CD8-positive, alpha-beta memory T cell (primary cell): ENCODE measurements at places on chromosomes 7 and 10.
A peak's percentile ranks its signal among the peaks of the same experiment; 100 is the strongest.

DNA sequence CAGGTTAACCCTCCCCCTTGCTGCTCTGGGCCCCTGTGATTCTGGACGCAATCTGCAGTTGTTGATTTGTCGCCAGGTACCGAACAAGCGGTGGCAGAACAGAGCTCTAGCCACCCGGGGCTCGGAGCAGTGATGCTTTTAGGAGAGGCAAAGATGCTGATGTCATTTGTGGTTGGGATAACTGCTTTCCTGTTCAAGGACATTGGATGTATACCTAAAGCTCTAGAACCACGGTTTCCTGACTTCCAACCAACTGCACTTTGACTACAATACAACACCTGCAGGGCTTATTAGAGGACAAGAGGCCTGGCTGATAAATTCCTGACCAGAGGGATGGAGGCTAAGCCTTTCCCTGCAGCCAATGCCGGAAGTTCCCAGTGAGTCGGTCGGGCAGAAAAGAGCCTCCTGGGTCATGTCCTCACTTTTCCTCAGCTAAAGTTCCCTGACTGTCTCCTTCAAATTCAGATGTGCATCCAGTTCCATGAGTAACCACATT lies 6.5 kb upstream of the RBM20 start:
- no peak for DNase-seq

DNA sequence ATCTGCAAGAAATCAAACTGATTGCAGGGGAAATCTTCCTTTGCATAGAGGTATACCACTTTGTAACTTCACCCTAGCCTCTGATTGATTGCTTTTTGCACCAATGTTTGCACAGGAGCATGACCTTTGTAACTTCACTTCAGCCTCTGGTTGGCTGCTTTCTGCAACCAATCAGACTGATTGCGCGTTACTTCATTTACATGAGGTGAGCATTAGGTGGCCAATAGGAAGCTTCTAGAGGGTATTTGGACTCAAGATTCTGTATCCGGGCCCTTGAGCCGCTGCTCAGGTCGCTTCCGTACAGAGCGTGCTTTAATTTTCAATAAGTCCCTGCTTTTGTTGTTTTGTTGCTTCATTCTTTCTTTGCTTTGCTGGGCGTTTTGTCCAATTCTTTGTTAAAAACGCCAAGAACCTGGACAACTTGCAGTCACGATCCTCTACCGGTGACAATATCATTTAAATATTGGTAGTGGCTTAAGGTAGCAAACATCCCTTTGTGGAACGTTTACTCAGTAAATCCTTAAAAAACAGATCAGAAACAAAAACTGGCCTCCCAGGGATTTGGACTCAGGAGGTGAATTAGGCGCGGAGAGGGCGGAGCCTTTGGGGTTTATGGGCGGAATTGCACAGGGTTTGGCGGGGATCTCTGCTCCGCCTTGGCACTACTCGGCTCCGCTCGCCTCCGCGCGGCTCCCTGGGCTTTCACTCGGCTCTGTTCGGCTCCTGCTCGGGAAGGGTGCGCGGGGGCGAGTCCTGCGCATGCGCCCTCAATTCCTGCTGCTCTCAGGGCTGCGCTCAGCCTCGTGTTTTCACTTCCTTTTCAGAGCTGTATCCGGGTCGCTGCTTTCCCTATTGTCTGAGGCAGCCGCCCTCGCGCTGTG lies at the start of gene PHF14:
Gene PHF14, plus strand, starts transcription at position 812 of the 881 bp plus-strand sequence. CDS start 452 bp downstream, outside the sequence.
- DNase-seq: peak; percentile 95

- no peak for DNase-seq
Observed at GRCh38 chr7:867406-868188, 8.8 kb upstream of the GET4 start.

DNA sequence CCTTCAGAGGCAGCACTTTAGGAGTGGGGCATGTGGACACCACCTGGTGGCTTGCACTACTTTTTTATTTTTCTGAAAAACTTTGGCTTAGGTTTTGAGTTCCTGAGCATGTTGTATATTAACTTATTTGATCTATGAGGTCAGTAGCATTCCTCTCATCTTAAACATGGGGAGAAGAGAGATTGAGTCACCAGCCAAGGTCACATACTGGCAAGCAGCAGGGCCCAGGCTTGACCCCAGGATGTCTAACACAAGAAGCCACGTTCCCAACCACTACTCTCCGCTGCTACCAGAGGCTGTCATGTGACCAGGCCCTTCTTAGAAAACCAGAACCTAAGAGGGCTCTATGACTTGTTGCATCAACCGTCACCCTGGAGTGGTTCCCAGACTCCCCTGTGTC lies 210.3 kb upstream of the GPR26 start:
- no peak for DNase-seq

- no peak for DNase-seq
Observed at GRCh38 chr10:16437540-16437894, 707 bp downstream of the PTER start.

- DNase-seq: no peak
Observed at GRCh38 chr10:111522551-111522950, 445.7 kb downstream of the ADRA2A start.

GRCh38 chr10:103727991-103728689 lies 127.2 kb downstream of the SH3PXD2A start:
- DNase-seq: no peak

- no peak for DNase-seq
Observed at GRCh38 chr10:126218174-126218573, 170.1 kb downstream of the ADAM12 start.

GRCh38 chr10:7354330-7355047 lies 56.3 kb downstream of the SFMBT2 start:
- no peak for DNase-seq

GRCh38 chr7:48144291-48144768 lies 26.9 kb upstream of the ABCA13 start:
- DNase-seq: no peak

DNA sequence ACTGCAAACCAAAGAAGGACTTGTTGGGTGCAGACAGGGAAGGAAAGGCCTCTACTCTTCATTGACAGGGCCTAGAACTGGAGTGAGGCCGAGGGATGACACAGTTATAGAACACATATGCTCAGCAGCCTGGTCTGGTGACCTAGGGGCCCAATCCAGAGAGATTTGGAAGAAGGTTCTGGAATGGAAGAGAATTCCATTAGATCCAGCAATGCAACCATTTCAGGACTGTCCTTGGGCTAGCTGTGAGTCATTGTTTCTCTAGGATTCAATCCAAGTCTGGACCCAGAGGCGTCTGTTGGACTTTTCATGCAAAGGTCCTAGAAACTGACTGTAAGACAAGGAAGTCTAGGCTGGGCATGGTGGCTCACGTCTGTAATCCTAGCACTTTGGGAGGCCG lies 59.2 kb downstream of the WIPF3 start:
- DNase-seq: no peak

DNA sequence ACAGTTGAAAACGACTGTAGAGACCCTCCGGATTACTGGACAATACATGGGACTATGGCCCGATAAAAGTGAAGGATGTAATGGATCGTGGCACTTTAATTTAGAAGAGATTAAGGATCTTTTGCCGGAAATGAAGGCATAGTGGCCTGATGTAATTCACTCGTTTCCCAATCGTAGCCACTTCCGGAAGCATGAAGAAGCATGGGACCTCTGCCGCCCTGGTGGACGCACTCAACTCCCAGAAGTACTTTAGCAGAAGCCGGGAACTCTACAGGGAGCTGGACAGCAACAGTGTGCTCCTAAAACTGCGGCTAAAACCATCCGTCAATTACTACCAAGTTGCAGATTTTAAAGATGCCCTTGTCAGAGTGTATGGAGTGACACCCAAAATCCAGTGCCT lies 59.6 kb upstream of the NUPR2 start:
- DNase-seq: no peak

- DNase-seq: no peak
Observed at GRCh38 chr7:76356823-76357222, 2.0 kb downstream of the YWHAG start.

- DNase-seq: no peak
Observed at GRCh38 chr10:92342796-92343195, 51.8 kb downstream of the MARCHF5 start.

GRCh38 chr7:73526896-73527821 lies 5.1 kb upstream of the BAZ1B start:
- DNase-seq: no peak

- no peak for DNase-seq
Observed at GRCh38 chr7:139108266-139109187, 993 bp downstream of the ZC3HAV1 start.

DNA sequence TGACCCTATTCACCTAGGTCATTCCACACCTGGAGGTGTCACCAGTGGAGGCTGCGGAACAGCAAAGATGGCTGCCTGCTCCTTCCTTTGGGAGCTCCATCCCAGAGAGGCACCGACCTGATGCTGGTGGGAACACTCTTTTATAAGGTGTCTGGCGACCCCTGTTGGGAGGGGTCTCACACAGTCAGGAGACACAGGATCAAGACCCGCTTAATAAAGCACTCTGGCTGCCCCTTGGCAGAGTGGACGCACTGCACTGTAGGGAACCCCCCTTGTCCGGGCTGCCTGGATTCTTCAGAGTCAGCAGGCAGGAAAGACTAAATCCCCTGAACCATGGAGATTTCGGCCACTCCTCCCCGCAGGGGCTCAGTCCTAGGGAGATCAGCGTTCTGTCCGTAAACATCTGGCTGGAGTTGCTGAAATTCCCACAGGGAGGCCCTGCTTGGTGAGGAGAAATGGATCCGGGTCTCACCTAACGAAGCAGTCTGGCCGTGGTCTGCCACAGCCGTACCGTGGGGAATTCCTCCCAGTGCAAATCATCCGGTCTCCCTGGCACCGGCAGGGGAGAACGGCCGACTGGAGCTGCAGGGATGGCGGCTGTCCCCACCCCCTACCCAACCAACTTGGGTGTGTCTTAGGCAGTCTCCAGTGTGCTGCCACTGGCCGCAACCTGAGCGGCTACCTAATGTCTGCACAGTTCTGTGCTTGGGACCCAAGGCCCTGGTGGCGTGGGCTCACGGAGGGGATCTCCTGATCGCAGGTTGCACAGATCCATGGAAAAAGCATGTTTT lies 66.1 kb downstream of the LSMEM1 start:
- no peak for DNase-seq

DNA sequence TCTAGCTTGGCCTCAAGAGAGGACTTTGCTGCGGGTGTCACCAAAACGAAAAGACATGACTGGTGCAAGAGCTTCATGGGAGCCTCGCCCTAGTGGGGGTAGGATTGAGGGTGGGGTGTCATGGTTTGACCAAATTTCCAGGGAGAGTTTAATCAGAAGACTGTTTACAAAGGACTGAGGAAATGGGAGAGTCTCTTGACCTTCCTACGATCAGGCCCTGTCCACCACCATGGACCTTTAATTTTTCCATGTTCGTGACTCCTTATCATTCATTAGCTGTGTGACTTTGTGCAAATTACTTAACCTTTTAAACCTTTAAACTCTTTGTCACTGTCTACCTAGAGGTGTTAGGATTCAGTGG lies 23.0 kb downstream of the AKR1E2 start:
- no peak for DNase-seq

- no peak for DNase-seq
Observed at GRCh38 chr7:1989049-1989860, 243.5 kb downstream of the MAD1L1 start.

- DNase-seq: no peak
Observed at GRCh38 chr7:100891568-100892247, 2.2 kb upstream of the UFSP1 start.

DNA sequence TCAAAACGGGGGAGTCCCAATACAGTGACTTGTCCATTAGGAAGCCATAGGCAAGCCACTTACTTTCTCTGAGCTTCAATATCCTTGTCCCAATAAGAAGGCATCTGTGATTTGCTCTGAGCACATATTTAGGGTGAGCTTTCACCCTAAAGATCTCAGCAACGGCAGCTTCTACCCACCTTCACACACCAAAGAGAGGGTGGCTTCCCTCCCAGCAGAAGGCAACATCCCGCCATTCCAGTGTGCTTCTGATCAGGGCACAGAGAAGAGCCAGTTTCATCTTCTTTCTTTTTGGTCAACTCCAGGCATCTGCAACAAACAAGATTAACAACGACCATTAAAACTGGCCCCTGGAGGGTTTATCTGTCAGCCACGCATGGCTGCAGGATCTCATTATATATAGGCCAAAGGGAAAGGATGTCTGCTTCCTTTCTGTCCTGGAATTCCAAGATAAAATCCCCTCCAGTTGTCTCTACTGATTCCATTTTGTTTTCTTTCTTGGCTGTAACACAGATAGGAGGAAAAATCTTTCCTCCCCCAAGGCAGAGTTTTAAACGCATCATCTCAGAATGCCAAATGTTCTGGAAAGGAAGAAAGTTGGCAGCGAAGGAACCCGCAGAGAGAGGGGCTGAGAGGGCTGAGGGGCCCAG lies 491 bp upstream of the SH2D4B start:
- no peak for DNase-seq

GRCh38 chr10:98790817-98791216 lies 344.1 kb upstream of the HPS1 start:
- DNase-seq: no peak

DNA sequence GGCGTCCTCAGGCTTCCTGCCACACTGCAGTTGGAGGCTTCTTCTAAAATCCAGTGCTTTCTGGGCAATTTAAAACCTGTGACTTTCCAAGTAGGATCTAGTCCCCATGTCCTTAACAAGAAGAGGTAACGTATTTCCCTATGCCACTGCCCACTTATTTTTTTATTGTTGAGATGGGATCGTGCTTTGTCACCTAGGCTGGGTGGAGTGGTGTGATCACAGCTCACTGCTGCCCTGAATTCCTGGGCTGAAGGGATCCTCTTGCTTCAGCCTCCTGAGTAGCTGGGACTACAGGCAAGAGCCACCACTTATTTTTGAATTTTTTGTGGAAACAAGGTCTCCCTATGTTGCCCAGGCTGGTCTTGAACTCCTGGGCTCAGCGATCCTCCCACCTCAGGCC lies 63.4 kb downstream of the DAGLB start:
- DNase-seq: no peak

- no peak for DNase-seq
Observed at GRCh38 chr10:51244309-51244708, 170.0 kb downstream of the PRKG1 start.

GRCh38 chr7:28013019-28013418 lies 167.6 kb downstream of the JAZF1 start:
- no peak for DNase-seq

DNA sequence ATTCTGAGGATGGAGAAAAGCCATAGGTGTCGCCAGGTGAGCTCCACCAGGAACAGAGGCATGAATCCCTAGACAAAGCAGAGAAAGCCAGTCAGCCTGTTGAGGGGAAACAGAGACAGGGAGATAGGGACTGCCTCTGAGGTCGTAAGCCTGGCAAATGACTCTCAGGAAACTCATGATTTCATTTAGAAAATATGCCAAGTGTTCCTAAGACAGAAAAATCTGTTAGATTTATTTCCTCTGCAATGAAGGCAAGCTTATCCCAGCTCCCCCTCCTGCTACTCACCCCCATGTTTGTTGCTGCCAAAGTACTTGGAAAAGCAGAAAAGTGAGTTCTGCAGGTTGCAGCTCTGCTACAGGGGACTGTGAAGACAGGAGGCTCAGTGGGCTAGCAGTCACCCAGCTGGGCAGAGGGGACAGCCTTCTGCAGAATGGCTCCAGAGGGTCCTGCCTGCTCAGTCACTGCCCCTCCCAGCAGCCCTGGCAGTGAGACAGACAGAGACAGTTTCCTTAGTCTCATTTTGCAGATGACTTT lies 184.3 kb downstream of the ADRA2A start:
- no peak for DNase-seq

- no peak for DNase-seq
Observed at GRCh38 chr7:35839860-35840854, 39.3 kb downstream of the SEPTIN7 start.

GRCh38 chr10:3056280-3057037 lies 10.9 kb upstream of the PFKP start:
- no peak for DNase-seq

- no peak for DNase-seq
Observed at GRCh38 chr10:33236916-33237315, 97.6 kb downstream of the NRP1 start.

GRCh38 chr10:27457261-27457945 lies 46.7 kb upstream of the RAB18 start:
- no peak for DNase-seq

GRCh38 chr10:79079490-79080355 lies 11.0 kb downstream of the ZMIZ1 start:
- DNase-seq: no peak
